Mesothelial cell of epicardium (in vitro differentiated cells): ENCODE measurements at places on chromosomes 5 and 9.

DNA sequence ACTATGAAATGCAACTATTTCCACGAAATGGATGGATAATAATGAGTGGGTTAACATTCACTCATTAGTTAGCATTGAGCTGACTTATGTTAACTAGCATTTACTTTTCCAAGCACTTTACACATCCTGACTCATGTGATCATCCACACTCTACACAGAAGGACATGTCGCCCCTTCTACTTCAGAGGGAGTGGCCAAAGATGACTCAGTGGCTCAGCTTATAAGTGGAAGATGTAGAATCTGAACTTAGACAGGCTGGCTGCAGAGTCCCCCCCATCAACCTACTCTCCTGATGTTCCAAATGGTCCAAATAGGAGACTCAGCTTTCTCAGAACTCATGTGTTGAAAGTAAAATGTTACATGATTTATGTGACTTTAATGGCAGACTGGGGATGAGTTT, 146.0 kb downstream of the ADCY2 start:
- DNase-seq = no peak

GRCh38 chr5:126683912-126684311, 83.2 kb downstream of the PHAX start:
- DNase-seq = no peak

DNA sequence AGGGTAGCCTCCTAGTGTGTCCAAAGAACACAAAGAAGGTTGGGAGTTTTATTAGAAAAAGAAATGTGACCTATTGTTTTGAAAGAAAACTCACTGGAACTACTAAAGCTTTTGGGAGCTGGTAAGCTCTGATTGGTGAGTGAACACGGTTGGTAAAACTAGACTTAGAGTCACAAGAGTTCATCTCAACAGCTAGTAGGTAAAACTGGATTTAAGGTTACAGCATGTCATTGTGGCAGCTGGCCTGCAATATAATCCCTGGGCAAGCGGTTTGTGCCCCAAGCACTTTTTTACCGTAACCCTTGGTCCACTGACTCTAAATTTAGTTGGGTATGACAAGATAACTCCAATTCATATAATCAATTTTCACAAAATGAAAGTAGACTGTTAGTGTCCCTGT, 47.4 kb downstream of the UBAP2 start:
- DNase-seq = no peak

GRCh38 chr5:105587963-105588662, 2025.5 kb upstream of the NUDT12 start:
- no peak for DNase-seq

DNA sequence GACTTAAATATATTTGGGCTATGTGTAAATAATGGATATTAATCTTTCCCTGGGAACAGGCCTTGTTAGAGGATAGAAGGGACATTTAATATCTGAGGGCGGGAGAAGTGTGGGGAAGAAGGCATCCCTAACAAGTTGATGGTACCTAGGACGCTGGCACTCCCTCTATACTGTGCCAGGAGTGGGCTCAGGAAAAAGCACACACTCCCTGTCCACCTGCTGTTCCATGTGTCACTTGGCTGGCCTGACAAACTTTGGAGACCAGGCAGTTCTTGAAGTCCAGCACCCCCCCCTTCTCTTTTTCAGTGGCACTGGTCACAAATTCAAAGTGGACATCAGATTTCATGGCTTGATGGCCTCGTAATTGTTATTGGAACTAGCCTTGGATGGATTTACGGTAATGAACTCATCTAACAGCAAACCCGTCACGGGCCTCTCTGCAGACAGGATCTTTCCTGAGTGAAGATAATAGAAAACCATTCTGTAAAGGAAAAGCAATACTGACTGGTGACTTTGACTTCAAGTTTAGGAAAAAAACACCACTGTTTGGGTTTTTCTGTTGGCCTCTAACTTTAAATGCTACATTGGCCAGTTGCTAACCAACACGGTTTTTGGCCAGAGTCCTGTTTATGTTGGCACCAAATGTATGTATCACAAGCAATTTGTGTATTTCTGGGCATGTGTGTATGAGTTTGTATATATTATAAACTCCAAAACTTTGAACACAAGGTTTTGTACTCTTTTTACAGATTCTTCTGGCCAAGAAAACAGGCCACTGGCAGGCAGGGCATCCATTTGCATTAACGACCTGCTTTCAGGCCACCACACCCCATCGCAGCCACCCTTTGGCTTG, 552.6 kb downstream of the CCDC171 start:
- DNase-seq = no peak

- DNase-seq = peak; percentile 57
Observed at GRCh38 chr5:114360816-114361723, 800 bp upstream of the KCNN2 start.

DNA sequence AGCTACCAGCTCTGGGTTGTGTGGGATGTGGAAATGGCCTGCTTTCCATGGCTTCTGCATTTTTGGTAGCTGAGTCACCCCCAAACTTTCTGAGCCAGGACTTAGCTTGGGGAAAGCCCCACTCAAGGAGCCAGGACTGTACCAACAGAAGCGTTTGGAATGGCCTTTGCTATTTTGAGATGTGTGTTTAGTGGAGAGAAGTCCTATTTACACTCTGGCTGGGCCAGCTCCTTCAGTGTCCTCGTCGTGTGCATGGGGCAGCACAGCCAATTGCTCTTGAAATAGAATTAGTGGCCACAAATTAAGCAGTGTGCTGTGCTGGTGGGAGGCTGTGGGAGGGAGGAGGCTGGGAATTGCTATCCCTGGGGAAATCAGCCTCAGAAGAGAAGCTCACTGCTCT, 51.6 kb downstream of the ENTREP1 start:
- no peak for DNase-seq

DNA sequence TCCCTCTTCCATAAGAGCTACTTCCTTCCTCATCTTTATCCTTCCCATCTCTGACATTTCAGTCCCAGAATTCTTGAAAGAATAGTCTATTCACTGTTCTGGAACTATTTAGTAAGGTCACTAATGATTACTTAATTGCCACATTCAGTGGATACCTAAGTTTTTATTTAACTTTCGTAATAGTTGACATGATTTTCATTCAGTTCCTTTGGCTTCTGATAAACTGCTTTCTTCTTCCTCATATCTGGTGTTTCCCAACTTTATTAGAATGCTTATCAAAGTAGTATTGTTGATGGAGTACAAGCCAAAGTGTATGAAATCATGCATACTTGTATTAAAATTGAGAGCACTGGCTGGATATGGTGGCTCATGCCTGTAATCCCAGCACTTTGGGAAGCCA, 10.8 kb downstream of the UBE2D2 start:
- no peak for DNase-seq

DNA sequence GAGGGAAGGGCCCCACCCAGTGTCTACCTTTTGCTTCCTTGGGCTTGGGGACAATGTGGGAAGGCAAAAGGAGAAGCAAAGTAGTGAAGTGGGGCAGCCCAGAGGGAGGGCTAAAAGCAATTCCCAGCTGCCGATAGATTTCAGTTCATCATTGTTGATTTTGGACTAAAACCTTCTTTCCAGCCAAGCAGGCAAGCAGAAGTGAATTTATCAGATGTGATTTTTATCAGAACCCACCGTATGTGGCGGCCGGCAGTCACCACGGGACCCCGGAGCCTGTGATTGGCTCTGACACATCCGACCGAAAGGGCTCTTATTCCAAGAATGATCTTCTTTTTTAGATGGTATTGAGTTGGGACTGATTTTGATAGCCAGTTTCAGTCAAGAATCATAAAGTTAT, 559.9 kb downstream of the PSAT1 start:
- no peak for DNase-seq

- DNase-seq = no peak
Observed at GRCh38 chr5:38913714-38914113, 67.9 kb downstream of the OSMR start.

DNA sequence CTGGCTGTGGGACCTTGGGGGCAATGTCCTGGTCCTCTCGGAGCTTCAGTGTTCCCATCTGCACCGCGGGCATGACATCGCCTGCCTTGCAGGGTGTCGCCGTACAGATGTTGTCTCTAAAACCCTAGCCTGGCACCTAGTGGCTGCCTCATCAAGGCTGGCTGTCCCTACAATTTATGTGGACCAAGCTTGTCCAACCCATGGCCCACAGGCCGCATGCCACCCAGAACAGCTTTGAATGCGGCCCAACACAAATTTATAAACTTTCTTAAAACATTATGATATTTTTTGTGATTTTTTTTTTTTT, 18.3 kb upstream of the ASS1 start:
- no peak for DNase-seq

DNA sequence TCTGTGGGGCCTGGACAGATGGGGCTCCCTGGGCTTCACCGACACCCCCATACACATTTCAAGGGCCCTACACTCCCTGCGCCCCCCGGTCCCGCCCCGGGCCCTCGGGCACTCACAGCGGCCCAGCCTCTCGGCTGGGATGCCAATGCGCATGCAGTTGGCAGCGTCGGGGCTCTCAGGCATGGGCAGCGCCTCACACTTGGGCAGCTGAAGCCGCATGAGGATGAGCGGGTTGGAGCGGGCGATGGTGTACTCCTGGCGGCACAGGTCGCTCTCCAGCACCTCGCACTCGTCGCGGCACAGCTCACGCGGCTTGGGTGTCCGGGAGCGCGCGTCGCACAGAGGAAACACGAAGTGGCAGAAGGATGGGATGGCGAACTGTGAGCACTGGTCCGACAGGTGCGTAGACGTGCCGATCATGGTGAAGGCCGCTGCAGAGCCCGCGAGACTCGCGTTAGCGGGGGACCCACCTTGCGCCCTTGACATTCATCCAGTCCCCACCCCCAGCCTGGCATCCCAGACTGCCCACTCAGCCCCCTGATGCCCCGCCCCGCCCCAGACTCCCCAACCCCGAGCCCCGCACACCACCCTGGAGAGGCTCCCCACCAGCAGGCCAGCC, 216.9 kb downstream of the ROR2 start:
- DNase-seq = no peak

GRCh38 chr9:131728961-131729360, 10.9 kb downstream of the RAPGEF1 start:
- DNase-seq = no peak

DNA sequence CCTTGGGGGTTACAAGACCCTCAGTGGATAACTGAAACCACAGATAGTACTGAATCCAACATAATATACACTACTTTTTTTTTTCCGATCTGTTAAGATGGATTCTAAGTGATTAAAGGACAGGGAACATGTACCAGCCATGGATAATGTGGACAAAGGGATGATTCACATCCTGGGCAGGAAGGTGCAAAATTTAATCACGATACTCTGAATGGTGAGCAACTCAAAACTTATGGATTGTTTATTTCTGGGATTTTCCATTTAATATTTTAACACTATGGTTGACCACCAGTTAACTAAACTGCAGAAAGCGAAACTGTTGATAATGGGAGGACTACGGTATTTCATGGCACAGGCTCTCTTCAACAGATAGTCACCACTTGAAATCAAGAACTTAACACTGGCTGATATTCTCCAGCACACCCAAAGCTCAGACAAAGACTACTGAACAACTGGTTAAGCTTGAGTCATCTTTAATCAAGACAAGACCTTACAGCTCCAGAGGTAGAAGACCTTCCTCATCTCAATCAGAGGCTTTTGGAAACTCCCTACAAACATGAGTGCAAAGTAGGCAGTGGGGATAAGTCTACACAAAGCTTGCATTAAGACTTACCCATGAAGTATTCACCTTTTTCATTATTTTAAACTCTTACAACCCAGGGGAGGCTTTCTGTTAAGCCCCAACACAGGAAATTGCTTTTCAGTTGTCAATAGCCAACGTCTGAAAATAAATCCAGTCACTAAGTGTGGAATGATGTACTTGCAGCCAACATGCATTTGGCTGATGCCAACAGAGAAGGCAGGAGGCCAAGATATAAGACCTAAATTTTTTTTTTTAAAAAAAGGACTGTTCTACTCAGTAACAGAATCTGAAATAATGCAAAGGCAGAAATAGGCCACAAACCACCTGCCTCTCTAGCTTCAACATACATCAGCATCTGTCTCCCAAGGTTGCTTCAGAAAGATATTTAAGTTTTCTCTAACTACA, 78.7 kb downstream of the ELAVL2 start:
- DNase-seq = no peak

GRCh38 chr5:126970517-126971017, 59.8 kb downstream of the MARCHF3 start:
- no peak for DNase-seq

DNA sequence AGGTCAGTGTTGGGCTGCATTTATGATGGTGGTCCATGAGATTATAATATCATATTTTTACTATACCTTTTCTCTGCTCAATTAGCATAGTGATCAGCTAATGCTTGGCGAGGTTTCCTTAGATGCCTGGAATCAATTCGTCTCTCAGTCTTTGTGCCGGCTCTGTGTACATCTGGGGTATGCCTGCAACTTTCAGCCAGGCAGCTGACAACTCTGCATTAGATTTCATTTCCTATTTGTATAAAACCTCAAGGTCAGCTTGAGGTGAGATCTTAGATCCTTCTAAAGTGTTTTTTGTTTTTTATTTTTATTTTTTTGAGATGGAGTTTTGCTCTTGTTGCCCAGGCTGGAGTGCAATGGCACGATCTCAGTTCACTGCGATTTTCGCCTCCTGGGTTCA, 86.8 kb downstream of the MELK start:
- DNase-seq = no peak

DNA sequence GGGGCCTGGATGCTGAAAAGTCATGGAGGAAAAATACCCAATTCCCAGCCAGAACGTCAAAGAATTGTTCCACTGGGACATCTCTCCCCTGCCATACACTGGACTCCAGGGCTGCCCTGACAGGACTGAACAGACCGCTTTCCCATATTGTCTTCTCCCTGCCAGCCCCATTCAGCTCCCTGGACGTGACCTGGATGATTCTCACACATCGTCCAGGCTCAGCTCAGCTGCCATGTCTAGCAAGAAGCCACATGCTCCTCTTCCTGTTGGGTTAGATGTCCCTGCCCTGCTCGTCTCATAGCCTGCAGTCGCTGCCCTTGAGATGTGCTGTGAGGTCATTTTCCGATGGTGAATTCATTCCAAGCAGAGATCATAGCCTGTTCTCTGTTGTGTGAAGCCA, 37.4 kb downstream of the FOXI1 start:
- no peak for DNase-seq

GRCh38 chr9:77424993-77425392, 223.1 kb downstream of the GNA14 start:
- no peak for DNase-seq

- DNase-seq = no peak
Observed at GRCh38 chr5:145072889-145073288, 762.3 kb downstream of the PRELID2 start.

- DNase-seq = no peak
Observed at GRCh38 chr5:109743770-109744212, 54.1 kb downstream of the MAN2A1 start.

DNA sequence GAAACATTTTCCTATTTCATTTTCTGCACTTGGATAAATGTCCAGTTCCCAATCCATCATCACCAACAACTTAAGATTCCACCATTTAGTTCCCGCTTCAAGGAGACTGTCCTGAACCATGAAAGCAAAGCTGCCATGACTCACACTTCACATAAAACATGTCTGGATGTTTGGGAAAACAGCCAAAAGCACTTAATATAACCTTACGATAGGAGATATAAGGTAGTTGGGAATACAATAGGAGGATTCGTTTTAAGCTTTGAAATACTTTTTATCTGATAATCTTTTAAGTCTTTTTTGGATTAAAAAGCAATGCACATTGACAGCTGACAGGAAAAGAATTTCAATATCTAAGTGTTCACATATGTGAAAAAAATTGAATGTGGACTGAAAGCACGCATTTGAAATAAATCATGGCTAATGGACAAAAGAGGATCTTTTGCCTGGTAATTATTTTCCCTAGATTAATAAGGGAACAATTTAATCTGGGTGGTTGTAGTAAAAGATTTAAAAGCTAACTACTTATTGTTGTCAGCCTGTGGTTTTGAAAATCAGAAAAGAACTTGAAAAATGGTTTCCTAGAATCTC, 17.3 kb upstream of the TGFBI start:
- DNase-seq = no peak
